Psoas muscle (tissue), 8 donors: ENCODE measurements at places on chromosomes 5 and 9. TPM values are rescaled to one million over a fixed set of nuclear protein-coding genes. Genes with fewer than 3 reads are reported as not detected.

Gene SOHLH1
- polyA plus RNA-seq: not detected

Gene SLC34A1
- polyA plus RNA-seq: not detected

Gene YTHDC2
- 4.4 TPM for polyA plus RNA-seq

Gene ZNF454
- 0.47 TPM for polyA plus RNA-seq

Gene FCN2
- polyA plus RNA-seq: not detected

Gene NCBP1
- 7.1 TPM for polyA plus RNA-seq
